Astrocyte of the spinal cord (primary cell): ENCODE measurements at places on chromosomes 5 and 9.

- DNase-seq: no peak
Observed at GRCh38 chr5:111308951-111309350, 84.8 kb downstream of the CAMK4 start.

DNA sequence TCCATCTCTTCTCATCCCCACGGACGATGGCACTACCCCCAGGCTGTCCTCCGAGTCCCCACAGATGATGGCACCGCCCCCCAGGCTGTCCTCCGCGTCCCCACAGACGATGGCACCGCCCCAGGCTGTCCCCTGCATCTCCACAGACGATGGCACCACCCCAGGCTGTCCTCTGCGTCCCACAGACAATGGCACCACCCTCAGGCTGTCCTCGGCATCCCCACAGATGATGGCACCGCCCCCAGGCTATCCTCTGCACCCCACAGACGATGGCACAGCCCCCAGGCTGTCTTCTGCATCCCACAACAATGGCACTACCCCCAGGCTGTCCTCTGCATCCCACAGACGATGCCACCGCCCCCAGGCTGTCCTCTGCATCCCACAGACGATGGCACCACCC is 57.4 kb upstream of the PTCH1 start:
- no peak for DNase-seq

GRCh38 chr9:8332871-8333270 is 533.3 kb upstream of the DMAC1 start:
- DNase-seq: no peak

GRCh38 chr5:90406466-90406865 is 3.1 kb downstream of the CETN3 start:
- no peak for DNase-seq

DNA sequence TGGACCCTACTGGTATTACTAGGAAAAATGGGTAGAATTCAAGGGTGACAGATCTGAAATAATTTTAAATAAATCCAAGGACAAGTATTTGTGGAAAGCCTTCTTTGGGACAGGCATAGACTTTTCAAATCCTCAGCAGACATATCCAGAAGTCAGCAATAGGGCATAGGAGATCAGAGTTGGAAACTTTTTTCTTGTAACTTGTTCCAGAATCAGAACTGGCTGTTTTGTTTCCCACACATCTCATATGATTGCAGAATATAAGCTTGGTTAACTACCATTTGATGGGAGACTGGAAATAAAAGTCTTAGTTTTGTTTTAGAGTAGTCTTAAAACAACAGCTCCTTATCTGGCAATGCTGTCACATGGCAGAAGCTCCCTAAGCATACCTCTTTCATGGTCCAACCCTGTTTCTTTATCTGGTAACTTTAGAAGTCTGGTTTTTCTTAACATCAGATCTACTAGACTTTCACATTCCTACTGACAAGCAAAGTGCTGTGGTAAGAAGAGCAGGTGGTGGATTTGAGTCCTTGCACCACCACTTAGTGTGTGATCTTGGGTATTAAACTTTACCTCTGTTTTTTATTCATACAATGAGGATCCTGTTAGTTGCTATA is 25.1 kb downstream of the XRCC4 start:
- DNase-seq: no peak

GRCh38 chr9:93307468-93308157 is 123.7 kb downstream of the WNK2 start:
- no peak for DNase-seq

- no peak for DNase-seq
Observed at GRCh38 chr9:133737071-133737773, 930 bp downstream of the SARDH start.

DNA sequence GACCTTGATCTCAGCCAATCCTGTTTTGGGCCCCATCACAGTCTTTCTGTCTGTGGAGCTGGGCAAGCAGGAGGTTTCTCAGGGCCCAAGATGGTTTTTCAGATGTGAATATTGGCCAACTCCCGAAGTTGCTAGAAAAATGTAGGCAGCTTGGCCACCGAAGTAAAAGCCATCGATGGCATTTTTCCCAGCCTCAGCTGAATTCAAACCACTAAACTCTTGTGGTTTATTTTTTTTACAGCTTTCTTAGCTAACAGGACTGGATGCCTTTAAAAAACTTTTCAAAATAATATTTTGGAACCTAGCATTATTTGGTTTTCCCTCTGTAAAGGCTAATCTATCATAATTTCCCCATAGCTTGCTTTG is 102.5 kb upstream of the ERCC6L2 start:
- peak; percentile 76 for DNase-seq
